Activated CD4-positive, alpha-beta T cell treated with anti-CD3 and anti-CD28 coated beads, Interleukin-2, amount 10 ng/mL, durations not matched to agents 24 days and 14 days (primary cell): ENCODE measurements at places on chromosomes 4 and X. TPM values are rescaled to one million over a fixed set of nuclear protein-coding genes. Genes with fewer than 3 reads are reported as not detected.

DNA sequence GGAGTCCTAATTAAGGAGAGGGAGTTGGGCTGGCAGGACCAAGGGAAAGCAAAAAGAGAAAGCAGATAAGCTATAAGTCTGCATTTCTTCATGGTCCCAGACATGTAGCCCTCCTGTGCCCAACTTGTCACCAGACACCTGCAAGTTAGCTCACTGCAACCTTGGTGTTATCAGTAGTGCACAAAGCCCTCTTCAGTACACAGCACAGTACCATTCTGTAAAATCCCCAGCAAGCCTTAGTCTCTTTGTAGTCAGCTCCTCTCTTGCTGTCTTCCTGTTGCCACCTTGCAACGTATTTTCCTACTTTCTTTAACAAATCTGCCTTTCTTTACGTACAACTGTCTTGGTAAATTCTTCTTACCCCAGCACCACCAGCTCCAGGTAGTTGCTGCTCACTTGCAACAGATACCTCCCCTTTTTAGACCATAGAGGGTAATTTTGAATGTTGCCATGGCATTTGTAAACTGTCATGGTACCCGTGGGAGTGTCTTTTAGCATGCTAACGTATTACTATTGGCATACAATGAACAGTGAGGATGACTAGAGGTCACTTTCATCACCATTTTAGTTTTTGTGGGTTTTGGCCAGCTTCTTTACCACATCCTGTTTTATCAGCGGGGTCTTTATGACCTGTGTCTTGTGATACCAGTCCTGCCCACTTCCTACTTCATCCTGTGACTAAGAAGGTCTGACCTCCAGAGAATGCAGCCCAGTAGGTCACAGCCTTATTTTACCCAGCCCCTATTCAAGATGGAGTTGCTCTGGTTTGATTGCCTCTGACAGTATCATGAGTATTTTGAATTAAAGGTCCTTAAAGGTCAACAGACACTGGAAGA is 28.3 kb upstream of the AP1S2 start:
- H3K36me3 ChIP-seq: no peaks in the 10 kb centered on the region
- H3K4me1 ChIP-seq: peaks cover 5% of the 10 kb centered on the region

- H3K4me1 ChIP-seq: no peaks in the 10 kb centered on the region
- no peak overlapping the region for H3K27ac ChIP-seq
- DNase-seq: no peak
Measured at GRCh38 chr4:29043411-29043810, 1676.8 kb upstream of the PCDH7 start.

DNA sequence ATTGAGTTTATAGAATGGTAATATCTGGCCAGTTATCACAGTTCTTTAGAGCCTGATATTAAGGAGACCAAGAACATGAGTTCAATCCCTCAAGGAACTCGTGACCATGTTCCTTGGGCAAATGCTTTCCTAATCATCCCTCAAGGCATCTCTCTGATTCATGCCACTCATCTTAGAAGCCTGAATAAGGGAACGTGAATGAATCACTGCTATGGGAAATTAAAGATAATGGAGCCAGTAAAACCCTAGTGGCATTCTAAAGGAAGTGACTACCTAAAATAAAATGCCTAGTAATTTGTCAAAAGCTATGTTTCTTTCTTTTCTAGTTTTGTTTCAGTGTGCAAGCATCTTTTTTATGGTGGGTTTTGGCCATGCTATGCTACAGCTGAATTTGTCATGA is 1161.3 kb downstream of the C4orf33 start:
- H3K4me3 ChIP-seq: no peak overlapping the region
- no peaks in the 10 kb centered on the region for H3K4me1 ChIP-seq
- H3K36me3 ChIP-seq: no peaks in the 10 kb centered on the region
- H3K27me3 ChIP-seq: no peaks in the 10 kb centered on the region
- H3K27ac ChIP-seq: no peak overlapping the region

DNA sequence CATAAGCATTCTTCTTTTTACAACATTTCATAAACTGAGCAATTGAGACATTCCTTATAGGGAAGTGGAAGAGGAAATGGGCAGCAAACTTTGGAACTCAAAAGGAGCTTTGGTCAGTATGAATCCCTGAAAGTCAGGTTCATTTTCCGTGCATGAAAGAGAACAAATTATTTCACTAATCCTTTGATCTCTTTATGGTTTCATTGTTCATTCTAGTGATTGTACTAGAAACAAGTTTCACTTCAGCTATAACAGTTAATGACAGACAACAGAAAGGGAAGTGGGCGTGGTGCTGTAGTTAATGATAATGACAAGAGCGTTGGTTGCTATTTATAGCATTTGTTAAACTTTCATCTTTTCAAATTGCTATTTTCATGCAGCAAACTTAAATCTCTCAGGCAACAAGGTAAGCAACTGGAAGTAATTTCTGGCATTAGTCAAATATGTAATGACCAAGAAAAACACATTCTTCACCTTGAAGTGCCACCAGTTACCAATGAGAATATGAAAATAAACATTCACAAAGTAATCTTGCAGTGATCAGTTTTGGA is 98.4 kb downstream of the AREG start:
- peaks cover 2% of the 10 kb centered on the region for H3K27me3 ChIP-seq
- peaks cover 3% of the 10 kb centered on the region for H3K4me1 ChIP-seq
- H3K27ac ChIP-seq: no peak overlapping the region
- DNase-seq: no peak
- H3K4me3 ChIP-seq: no peak overlapping the region

DNA sequence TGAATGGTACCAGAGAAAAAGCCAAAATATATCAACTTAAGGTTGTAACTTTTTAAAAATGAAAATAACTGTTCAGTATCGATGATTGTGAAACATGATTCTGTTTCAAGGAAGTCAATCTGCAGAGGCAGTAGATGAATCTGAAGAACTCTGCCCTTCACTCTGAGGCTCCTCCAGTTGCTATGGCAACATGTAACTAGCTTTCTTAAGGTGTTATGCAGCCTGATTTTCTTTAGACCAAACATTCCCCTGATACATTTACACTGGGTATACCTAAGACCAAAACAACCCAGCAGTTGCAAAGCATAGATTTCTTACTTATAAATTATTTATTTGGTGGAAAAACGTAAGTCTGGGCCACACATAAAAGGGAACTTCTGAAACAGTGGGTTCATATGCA is 133.6 kb upstream of the RASGEF1B start:
- peak; percentile 30 for DNase-seq
- H3K27ac ChIP-seq: no peak overlapping the region
- no peak overlapping the region for H3K4me3 ChIP-seq
- no peaks in the 10 kb centered on the region for H3K36me3 ChIP-seq
- H3K4me1 ChIP-seq: peaks cover 2% of the 10 kb centered on the region
- no peaks in the 10 kb centered on the region for H3K27me3 ChIP-seq

DNA sequence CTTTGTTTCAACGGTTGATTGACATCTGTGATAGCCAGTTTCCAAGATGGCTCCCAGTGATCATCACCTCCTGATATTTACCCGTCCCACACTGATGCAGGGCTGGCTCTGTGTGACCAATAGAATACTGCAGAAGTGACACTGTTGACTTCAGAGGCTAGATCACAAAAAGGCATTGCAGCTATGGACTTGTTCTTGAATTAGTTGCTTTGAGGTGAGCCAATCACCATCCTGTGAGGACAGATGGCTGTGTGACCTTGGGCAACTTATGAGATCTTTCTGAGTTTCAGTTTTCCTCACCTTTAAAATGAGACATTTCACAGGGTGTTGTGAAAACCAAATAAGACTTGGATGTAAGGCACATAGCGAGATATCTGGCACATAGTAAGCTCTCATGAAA is 1.8 kb upstream of the GPR82 start:
- H3K4me1 ChIP-seq: peaks cover 17% of the 10 kb centered on the region
- DNase-seq: no peak
- H3K27me3 ChIP-seq: no peaks in the 10 kb centered on the region
- H3K36me3 ChIP-seq: peaks cover 24% of the 10 kb centered on the region

DNA sequence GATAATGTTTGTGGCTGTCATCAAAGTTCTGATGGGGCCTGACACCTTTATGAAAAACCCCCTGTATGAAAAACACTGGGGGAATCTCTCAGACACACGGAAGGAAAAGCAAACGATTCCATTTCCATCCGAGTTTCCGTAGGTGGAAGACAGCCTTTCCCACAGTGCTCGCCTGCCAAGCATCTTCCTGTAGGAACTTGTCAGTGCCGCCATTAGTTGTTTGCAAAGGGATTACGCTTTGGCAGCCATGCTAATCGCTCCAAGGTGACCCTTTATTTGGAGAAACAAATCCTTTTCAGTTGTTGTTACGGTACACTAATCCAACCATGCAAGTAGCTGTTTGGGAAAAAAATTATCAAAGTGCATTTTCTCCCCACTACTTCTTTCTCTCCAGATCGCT is 44.4 kb upstream of the STOX2 start:
- DNase-seq: no peak
- H3K36me3 ChIP-seq: no peaks in the 10 kb centered on the region
- H3K4me3 ChIP-seq: no peak overlapping the region
- no peak overlapping the region for H3K27ac ChIP-seq
- H3K4me1 ChIP-seq: no peaks in the 10 kb centered on the region

GRCh38 chr4:46266106-46266505 is 123.8 kb downstream of the GABRA2 start:
- no peaks in the 10 kb centered on the region for H3K4me1 ChIP-seq
- no peaks in the 10 kb centered on the region for H3K27me3 ChIP-seq
- no peaks in the 10 kb centered on the region for H3K36me3 ChIP-seq
- H3K4me3 ChIP-seq: no peak overlapping the region
- no peak overlapping the region for H3K27ac ChIP-seq

DNA sequence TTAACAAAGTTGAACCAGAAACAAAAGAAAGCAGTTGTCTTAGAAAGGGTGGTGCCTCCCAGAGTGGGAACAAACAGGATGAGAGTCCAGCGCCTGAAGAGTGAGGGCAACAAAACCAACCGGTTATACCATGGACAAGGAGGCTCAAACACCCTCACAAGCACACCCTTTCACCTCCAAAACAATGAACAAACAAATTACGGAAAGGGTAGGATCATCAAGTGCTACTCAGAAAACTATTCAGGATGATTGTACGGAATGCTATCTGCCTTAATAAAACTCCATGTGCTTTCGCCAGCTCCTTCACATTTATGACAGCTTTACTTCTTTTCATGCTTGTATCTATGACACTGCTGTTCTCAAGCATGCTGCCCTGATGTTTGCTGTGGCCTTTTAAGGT is 26.8 kb downstream of the SLC39A8 start:
- H3K27ac ChIP-seq: no peak overlapping the region
- no peaks in the 10 kb centered on the region for H3K27me3 ChIP-seq
- H3K36me3 ChIP-seq: peaks cover 42% of the 10 kb centered on the region
- H3K4me3 ChIP-seq: no peak overlapping the region
- peaks cover 35% of the 10 kb centered on the region for H3K4me1 ChIP-seq
- peak; percentile 42 for DNase-seq

DNA sequence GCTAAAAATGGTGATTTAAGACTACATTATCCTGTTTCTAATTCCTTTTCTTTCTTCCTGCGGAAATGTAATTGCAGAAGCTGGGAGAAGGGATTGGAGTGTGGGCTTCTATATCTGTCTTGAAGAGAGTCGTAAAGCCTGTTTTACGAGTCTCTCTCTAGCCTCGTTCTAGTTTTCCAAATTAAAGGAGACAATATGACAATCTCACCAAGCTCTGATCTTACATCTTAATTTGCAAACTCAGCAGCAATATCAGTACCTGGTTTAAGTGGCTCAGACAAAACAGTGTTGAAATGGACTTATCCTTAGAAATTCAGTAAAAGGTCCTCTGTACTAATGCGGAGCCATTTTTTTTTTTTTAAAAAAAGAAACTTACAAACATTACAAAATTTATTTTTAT is 349.5 kb upstream of the HAND2 start:
- DNase-seq: no peak
- no peak overlapping the region for H3K27ac ChIP-seq
- no peaks in the 10 kb centered on the region for H3K4me1 ChIP-seq
- no peak overlapping the region for H3K4me3 ChIP-seq
- no peaks in the 10 kb centered on the region for H3K27me3 ChIP-seq

DNA sequence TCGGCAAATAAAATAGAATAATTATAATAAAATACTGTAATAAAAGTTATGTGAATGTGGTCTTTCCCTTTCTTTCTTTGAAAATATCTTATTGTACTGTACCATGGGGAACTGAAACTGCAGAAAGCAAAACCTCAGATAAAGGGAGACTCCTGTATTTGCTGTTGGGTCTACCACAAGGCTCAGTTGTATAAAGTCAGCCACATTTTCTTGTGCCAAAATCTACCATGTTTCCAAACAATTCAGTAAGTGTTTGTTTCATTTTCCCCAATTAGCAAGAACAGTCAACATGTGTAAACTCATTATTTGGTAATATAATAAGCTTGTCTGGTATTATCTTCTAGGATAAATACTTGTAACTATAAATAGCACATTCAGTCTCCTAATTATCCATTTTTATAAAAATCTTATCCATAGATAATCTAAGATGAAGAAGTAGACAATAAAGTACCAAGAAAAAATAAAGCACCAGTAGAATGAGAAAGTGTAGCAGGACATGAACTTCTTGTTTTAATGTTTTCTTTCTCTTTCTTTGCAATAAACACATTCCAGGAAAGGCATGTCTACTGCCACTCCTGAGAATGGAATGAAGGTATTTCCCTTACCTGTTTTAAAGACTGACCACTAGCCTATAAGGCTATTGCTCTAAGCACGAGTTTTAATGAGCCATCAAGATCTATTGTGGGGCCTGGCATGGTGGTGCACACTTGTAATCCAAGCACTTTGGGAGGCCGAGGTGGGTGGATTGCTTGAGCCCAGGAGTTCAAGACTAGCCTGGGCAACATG is 15.0 kb upstream of the OTUD4 start:
- H3K27ac ChIP-seq: no peak overlapping the region
- DNase-seq: no peak
- H3K4me1 ChIP-seq: no peaks in the 10 kb centered on the region
- no peaks in the 10 kb centered on the region for H3K36me3 ChIP-seq
- H3K4me3 ChIP-seq: no peak overlapping the region
- H3K27me3 ChIP-seq: peaks cover 15% of the 10 kb centered on the region

- peaks cover 27% of the 10 kb centered on the region for H3K27me3 ChIP-seq
- no peak for DNase-seq
- H3K27ac ChIP-seq: no peak overlapping the region
Measured at GRCh38 chr4:112057470-112057869, 87.8 kb upstream of the FAM241A start.

DNA sequence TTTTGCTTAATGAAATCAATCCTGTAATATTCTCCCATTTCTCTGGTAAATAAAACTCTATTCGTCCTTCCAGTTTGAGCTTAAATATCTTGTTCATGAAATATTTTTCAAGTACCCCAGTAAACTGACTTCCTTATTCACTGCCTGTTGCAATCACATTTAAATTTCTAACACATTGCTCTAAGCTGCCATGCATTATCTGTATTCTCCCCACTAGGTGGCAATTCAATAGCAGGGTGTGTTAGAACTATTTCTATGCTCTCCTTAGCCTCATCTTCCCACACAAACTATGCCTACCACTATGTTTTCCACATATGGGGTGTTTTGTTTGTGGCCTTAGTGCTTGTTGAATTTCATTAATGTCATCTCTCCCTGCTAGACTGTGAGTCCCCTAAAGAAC is 377.1 kb upstream of the HS3ST1 start:
- no peaks in the 10 kb centered on the region for H3K36me3 ChIP-seq
- H3K27me3 ChIP-seq: no peaks in the 10 kb centered on the region
- H3K4me3 ChIP-seq: no peak overlapping the region
- H3K4me1 ChIP-seq: no peaks in the 10 kb centered on the region
- DNase-seq: no peak

- H3K36me3 ChIP-seq: no peaks in the 10 kb centered on the region
- peaks cover 26% of the 10 kb centered on the region for H3K4me1 ChIP-seq
- no peaks in the 10 kb centered on the region for H3K27me3 ChIP-seq
- no peak overlapping the region for H3K4me3 ChIP-seq
Measured at GRCh38 chrX:13377550-13377934, 57.7 kb upstream of the ATXN3L start.

The TXLNG gene
- total RNA-seq: 23.4 and 24.4 TPM in 2 replicates
